RPMI8226 (cell line): ENCODE measurements at places on chromosomes 5 and 9.

DNA sequence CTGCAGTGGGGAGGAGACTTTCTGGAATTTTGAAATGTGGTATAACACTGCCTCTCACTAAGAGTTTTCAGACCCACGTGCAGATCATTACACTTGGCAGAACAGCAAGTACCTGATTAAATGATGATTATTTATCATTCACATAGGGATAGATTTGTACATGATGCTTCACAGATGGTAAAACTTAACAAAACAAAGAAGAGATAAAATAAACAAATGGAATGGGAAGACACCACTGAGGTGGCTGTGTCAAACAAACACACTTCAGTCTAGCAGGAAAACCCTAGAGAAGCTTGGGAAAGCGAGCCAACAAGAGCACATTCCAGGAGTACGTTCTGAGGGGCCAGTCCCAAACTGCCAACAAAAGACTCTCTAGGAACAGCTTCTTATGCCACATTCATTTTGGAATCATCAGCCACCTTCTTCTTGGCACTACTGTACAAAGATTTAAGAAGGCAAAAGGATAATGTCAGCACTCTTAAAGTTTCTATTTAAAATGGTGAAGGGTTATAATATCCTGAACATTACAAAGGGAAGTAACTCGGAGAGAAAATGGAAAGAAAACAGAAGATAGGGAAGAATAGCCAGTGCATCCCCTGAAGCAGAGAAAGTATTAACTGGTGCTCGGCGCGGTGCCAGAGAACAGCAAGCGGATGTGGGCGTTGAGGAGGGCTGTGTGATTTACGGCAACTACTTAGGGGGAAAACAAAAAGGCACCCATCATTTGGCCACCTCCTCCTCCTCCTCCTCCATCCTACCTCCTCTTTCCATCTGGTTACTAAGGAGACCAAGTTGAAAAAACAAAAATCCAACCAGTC lies 1.6 kb downstream of the MED27 start:
- DNase-seq, result peak; percentile 26

- DNase-seq, result peak; percentile 40
These were observed 2280.6 kb upstream of the ACO1 start for GRCh38 chr9:30103647-30104394.

DNA sequence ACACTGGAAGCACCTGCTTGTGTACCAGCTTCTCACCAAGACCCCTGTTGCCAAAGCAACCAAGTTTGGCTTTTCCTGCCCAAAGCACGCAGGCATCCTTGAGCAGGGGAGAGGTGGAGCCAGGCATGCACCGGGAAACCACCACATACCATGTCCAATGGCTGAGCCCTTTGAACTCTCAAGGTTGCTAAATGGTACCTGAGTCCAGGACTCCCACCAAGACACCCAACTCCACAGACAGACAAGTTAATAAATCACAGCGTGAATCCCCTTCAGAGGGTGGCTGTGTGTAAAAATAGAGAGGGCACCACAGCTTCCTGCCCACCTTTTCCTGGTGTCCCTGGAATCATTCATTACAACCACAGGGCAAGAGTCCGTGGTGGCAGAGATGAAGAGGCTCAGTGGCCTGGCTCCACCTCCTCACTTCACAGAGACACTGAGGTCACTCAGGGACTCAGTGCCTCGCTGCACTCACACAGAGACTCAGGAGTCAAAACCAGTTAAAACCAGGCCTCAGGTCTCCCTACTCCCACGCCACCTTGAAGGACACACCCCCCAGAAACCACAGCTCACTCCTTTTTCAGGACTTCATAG lies 143.7 kb downstream of the C5orf15 start:
- DNase-seq, result peak; percentile 76

- DNase-seq, result no peak
These were observed 217.7 kb downstream of the C9orf50 start for GRCh38 chr9:129402931-129403778.

- no peak for DNase-seq
These were observed 21.1 kb upstream of the CDC42SE2 start for GRCh38 chr5:131242728-131243255.

DNA sequence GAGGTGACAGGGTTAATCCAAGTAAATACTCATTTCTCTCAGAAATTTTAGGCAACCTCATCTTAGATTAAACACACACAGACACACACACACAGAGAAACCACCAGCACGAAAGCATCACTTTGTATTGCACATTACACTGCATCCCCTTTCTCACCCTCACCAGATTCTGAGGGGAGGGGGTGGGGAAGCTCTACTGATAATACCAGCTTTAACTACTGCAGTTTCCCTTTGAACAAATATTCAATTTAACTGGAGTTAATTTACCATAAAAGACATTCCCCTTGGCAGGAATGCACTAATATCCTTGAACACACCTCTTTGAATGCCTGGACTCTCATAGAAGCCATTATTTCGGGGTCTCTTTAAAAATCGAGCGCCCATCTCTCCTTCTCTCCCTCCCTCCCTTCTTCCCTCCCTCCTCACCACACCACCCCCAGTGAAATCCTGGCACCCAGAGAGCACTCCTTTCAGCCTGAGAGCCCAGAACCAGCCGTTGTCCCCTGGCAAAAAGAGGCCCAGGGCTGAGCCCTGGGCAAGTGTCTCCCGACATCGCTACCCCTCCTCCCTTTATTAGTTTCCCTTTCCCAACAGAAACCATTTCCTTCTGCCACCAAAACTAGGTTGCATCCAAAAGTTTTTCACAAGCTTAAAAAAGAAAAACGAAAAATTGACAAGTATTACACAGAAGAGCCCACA lies 2.8 kb upstream of the NFIB start:
- no peak for DNase-seq

DNA sequence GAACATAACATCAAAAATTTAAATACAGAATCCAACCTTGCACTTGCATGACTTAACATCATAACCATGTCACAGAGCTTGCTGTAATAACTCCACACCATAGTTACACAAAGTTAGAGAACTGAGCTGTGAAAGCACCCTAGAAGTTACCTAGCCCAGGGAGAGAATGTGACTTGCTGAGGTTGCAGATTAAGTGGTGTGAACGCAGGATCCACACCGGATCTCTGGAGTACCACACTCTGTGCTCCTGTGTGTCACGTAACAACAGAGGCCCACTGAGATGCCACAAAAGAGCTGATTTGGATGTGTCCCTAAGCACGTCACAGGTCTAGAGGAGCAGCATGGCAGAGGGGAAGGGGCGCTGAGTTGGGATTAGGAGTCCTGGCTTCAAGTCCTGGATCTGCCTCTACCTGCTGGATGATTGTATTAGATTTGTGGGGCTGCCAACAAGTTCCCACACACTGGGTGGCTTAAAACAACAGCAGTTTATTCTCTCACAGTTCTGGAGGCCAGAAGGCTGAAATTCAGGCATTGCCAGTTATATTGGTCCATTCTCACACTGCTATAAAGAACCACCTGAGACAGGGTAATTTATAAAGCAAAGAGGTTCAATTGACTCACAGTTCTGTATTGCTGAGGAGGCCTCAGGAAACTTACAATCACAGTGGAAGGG lies 213.3 kb upstream of the TBC1D2 start:
- no peak for DNase-seq

- no peak for DNase-seq
These were observed 1.8 kb downstream of the AQP3 start for GRCh38 chr9:33445389-33446239.

GRCh38 chr5:104594850-104595249 lies 1032.3 kb upstream of the NUDT12 start:
- no peak for DNase-seq

DNA sequence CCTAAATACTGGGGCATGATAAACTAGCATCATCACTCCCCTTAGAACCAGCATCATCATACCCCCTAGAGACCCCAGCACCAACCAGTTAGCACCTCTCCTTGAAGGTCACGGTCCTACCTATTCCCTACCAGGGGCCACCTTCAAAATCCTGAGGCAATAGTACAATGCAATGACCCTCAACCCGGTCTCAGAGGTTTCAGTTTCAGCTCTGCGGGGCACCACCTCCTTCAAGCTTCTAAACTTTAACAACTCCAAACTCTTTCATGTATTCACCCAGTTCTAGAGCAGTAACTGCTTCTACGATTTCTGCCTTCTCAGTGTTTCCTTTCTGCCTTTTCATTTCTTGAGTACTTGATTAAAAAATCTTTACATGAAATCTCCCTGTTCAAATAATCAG lies 130.1 kb upstream of the EPB41L4A start:
- DNase-seq, result no peak

DNA sequence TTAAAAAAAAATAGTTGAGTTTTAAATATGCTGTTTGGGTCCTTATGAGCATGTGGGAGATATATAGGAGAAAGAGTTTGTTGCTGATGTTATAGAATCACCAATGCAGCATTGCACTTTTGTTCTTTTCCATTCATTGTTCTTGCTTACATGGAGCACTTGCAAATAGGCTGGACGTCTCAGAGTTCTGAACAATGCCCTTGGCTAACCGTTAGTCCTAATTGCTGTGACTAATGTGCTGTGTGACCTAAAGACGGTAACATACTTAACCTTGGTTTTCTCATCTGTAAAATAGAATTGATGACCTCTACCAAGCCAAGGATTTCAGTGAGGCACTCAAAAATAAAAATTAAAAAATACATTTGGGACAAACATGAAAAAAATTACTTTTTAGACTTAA lies 29.8 kb downstream of the PIK3R1 start:
- no peak for DNase-seq

- no peak for DNase-seq
These were observed 14.9 kb upstream of the TMEM38B start for GRCh38 chr9:105679257-105680022.

- no peak for DNase-seq
These were observed 273.5 kb upstream of the PTGER4 start for GRCh38 chr5:40405996-40406740.

DNA sequence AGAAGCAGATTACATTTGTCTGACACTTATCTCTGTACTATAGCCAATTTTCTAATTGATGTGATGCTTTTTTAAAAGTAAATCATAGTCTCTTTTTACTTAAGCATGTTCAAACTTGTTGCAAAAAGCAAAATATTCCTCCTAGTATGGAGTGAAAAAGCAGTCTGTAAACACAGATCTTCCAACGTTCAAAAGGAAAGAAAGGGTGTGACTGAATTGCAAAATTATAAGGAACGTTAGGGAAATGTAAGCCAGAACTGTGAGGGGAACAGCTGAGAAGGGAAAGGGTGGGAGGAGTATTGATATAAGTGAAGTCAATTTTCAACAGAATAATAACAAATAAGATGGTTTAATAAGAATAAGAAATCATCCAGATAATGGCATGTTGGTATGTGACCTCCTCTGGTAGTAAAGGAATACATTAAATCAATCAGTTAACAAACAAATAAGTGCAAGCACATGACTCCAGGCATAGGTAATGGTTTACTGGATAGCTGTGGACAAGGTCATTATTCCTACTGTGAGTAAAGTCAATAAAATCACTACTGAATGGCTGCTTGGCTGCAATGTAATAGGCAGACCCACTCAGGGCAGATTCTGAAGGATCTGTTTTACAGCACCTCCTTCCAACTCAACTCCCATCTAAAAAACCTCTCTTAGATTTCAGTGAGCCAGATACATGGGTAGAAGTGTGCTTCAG lies 239.1 kb upstream of the NMUR2 start:
- no peak for DNase-seq

DNA sequence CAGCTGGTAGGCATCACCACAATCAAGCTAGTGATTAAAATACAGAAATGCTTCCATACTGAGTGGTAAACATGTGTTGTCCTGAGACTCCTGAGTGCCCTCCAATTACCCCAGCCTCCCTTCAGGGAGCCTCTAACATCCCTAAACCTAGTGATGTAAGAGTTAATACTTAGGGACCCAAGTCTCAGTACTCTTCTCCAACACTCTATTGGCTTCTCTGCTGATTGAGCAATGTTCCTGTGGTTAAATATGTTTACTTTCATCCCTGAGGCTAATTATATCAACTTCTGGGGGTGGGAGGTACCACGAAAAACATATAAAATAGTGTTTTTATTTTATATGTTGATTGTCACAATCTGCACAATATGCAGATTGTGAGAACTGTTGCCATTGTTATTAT lies 5.0 kb downstream of the GRXCR2 start:
- no peak for DNase-seq

GRCh38 chr9:37449862-37450632 lies 15.2 kb downstream of the ZBTB5 start:
- DNase-seq, result no peak

DNA sequence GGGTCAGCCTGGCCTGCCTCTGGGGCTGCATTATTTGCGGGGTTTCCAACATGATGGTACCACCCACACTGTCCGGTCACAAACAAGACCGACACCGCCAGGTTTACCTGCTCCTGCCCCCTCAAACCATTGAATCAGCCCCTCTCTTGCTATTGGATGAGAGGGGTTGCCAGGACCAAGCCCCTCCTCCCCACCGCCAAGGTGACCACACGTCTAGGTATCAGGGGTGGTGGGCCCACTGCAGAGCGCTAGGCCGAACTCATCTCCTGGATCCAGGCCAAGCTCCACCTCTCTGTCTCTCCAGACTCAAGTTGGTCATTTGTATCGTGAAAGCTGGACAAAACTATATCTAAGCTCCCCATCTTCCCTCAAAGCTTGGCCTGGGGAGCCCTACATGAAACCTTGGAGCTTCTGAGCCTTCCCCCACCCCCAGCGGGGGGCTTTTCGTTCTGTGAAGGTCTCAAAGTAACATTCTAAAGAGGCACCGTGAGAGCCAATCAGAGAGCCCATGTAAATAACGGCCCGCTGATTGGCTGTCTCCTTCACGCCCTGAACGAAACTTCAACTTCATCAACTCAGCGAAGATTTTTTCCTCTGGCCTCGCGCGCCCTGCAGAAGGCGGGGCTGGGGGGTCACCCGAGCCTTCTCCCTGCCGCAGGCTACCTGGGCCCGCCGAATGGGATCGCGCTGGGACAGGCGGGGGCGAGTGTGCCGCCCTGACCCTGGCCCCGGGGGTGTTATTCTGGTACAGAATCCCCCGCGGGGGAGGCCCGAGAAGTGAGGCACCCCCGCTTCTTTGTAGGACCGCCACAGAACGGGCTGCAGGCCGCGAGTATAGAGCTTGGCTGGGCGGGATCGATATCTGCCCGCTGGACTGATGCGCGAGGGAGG lies 49.6 kb upstream of the PSD2 start:
- DNase-seq, result peak; percentile 89

GRCh38 chr5:155103146-155103545 lies 89.6 kb downstream of the KIF4B start:
- no peak for DNase-seq

GRCh38 chr5:6043491-6044310 lies 334.6 kb downstream of the MED10 start:
- DNase-seq, result no peak

GRCh38 chr9:133710661-133711427 lies 27.3 kb downstream of the SARDH start:
- DNase-seq, result no peak

GRCh38 chr5:945691-946551 lies 53.2 kb downstream of the TRIP13 start:
- DNase-seq, result peak; percentile 82

DNA sequence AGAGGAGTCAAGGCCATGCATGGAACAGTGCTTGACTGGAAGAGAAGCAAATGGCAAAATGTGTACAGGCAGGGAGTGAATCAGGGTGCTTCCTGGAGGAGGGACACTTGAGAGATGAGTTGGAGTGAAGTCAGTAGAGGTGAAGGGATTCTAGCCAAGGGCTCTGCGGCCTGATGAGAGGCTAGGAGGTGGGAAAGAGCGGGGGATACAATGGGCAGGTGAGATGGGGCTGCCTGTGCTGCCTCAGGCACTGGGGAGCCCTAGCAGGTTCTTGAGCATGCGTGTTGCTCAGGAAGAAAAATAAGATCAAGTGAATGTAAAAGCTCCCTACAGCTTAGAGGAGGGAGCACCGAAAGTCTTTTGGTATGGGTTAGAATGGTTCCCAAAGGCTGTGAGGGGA lies 22.3 kb downstream of the ERGIC1 start:
- no peak for DNase-seq
